ENCODE measurements at places on chromosomes 16 and 17. TPM values are rescaled to one million over a fixed set of nuclear protein-coding genes. Genes with fewer than 3 reads are reported as not detected.

Gene SCNN1B
- 0.18 TPM for total RNA-seq

Gene PRAC2
- not detected for total RNA-seq

Gene CD68
- 87.3 TPM for total RNA-seq

Gene OTOA
- total RNA-seq, result 0.29 TPM

Gene DVL2
- total RNA-seq, result 23.8 TPM

Gene HID1
- total RNA-seq, result 7.4 TPM

Gene RPRML
- total RNA-seq, result not detected

Gene KRT12
- total RNA-seq, result not detected

Gene VTN
- total RNA-seq, result 24.3 TPM

Gene BCAS3
- total RNA-seq, result 14.7 TPM

Gene SLC16A11
- total RNA-seq, result 2.5 TPM

Gene SPIRE2
- total RNA-seq, result 2.0 TPM

Data from left cardiac atrium (tissue), 4 donors.